ENCODE measurements at places on chromosomes 6 and 20. TPM values are rescaled to one million over a fixed set of nuclear protein-coding genes. Genes with fewer than 3 reads are reported as not detected.

DNA sequence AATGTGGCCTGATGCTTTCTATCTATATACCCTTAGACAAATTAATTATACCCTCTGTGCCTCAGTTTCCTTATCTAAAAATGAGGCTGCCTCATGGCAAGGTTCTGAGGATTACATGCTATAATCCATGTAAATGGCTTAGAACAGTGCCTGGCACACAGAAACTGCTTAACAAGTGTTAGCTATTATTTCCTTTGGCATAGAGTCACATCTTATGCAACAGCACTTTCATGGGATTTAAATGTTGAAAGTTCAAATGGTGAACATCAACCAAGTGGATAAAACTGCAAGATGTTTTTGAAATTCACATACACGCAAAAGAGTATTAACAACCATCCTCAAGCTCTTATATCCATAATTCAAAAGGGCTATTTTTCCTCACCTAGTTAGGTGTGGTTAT is 202.8 kb upstream of the JAG1 start:
- no peak for DNase-seq

- no peak for DNase-seq
These were observed 1.4 kb downstream of the BHLHE23 start for GRCh38 chr20:63005365-63005861.

Gene COL12A1
- 28.6 TPM for total RNA-seq

Gene HRH3
- not detected for total RNA-seq

GRCh38 chr6:139306291-139306981 is 14.6 kb upstream of the TXLNB start:
- DNase-seq = no peak

- DNase-seq = no peak
These were observed 165.0 kb downstream of the MAFB start for GRCh38 chr20:40524071-40524470.

Gene TREML1
- total RNA-seq = not detected

DNA sequence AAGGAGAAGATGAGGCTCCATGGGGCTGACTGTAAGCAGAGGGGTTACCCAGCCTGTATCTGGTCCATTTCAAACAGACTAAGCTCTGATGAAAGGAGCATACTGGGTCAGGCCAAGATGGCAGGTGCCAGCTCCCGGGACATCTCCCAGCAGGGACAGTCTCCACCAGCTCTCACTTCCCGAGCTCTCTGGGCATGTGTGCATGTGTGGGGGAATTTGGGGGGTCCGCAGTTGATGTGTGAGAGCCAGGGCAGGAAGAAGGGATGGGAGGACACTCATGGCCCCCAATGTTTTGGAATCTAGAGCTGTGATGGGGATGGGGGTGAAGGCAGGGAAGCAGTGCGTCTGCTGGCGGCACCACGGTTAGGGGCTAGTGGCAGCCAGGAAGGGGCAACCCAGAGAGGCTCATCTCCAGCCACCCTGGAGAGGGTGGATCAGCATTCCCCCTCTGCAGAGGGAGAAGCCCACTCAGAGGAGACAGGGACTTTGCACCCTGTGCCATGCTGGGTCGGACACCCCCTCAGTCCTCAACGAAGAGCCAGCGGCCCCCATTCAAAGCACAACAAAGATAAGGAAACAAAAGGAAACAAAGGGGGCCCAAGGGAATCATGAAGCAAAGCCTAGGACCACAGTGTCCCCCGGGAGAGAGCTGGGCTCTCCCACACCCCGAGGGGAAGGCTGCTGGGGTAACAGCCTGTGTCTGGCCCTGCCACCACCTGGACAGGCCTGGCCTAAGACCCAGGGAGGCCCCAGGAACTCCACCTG is 52.4 kb downstream of the DSTN start:
- DNase-seq = no peak

- DNase-seq = no peak
These were observed 43.9 kb downstream of the INSM1 start for GRCh38 chr20:20411836-20412235.

Gene LSM2
- 28.8 TPM for total RNA-seq

Gene CFAP61
- 1.9 TPM for total RNA-seq

DNA sequence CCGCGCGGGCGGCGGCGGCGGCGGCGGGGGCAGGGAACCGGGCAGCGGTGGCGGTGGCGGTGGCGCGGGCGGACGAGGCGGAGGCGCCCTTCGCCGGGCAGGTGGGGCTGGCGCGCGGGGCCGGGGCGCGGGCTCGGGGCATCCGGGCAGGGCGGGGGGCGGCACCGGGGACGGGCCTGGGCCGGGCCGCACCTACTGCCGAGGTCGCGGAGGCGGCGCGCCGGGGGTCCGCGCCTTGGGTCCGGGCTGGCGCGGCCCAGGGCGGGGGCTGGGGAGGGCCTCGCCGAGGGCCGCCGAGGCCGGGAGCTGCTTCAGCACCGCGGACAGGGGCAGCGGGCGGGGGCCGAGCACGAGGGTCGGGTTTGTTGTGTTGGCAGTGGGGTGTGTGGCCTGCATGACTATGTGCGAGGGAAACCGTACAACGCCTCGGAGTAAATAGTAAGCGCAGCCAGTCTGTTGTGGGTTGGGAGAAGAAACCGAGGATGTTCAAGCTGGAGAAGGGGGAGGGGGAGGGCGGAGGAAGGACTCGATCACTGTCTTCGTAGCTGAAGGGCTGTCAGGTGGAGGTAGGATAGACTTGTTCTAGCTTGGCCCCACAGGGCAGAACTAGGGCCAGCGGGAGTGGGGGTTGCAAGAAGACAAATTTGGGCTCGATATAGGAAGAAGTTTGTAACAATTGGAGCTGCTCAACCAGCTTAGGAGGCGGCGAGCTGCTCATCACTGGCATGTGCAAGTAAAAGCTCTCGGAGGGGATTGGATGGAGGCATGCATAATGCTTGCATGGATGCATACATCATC is 593 bp downstream of the MMP24 start:
- no peak for DNase-seq

DNA sequence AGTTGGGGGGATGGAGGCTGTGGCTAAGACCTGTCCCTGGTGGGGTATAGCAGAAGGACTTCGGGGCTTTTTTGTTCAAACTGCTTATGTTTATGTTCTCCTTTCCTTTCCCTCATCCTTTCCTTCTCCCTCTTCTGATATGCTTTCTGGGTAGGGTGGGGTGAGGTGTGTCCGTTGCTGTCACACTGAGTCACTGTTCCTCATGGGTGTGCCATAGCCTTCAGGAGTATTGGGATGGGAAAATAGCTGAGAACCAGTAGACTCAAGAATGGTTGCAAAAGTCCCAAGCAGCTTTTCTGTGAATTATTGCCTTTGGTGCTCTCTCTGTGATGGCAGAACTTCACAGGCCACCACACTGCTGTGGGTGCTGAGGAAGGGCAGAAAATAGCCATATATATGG is 39.6 kb downstream of the TPD52L1 start:
- DNase-seq = no peak

Gene TSBP1
- total RNA-seq = not detected

DNA sequence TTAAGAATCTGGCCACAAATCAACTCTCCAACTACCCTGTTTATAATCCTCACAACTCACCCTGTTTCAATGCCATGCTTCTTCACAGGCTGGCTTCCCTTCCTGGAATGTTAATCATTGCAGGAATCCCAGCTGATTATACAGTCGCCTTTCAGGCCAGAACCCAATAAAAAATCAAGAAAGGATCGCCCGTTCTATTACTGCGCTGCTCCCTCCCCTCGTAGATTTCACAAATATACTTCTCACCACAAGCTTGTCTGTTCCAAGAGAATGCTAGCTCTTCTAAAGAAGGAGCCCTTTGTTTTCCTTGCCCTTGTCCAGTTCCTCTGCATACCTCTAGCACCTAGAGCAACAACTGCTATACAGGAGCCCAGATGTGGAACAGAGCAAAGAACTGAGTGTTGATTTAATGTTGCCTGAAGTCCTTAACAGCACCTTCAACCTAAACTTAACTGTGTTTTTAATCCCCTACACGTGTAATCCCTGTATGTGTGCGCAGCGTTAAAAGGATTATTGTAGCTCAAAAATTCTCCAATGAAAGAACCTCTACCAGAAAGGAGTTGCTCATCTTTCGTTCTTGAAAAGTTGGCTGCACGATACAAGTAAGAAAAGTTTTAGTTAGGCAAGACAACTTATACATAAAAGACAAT is 988 bp downstream of the ECHDC1 start:
- no peak for DNase-seq

Gene SAMD5
- 1.1 TPM for total RNA-seq

- peak; percentile 100 for DNase-seq
These were observed 2.8 kb upstream of the PHF20 start for GRCh38 chr20:35768731-35769664.

- DNase-seq = no peak
These were observed 724 bp upstream of the CUL7 start for GRCh38 chr6:43054206-43054943.

DNA sequence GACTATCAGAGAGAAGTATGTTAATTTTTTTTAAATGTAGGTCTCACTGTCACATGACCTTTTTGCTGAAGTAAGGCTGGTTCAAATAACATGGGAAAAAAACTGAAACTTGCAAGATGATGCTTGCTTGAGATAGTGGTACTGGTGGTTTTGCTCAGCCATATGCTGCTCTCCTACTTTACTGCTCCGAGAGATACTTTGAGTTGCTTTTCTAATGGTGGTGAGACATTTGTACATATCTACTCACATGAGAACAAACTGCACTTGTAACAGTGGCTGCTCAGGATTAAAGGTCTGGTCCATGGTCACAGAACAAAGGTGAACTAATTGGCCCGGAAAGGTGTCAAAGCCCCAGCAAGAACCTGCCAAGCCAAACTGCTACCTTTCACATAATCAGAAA is 106.2 kb upstream of the BEND3 start:
- DNase-seq = no peak

- DNase-seq = no peak
These were observed 47.3 kb downstream of the APCDD1L start for GRCh38 chr20:58467572-58468527.

DNA sequence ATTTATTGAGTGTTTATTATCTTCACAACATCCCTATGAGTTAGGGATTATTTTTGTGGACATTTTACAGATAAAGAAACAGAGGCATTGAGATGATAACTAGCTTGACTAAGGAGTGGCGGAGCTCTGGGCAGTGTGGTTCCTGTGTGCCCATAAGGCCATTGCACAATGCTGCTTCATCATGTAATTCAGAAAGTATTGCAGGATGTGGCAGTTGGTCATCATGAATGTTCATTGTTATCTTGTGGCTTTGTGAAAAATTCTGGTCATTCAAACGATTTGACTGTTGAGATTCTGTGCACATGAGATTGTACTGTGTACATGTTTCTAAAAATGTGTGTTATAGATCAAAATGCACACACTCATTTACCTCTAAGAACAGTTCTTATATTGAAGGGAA is 150.8 kb downstream of the ESR1 start:
- no peak for DNase-seq

DNA sequence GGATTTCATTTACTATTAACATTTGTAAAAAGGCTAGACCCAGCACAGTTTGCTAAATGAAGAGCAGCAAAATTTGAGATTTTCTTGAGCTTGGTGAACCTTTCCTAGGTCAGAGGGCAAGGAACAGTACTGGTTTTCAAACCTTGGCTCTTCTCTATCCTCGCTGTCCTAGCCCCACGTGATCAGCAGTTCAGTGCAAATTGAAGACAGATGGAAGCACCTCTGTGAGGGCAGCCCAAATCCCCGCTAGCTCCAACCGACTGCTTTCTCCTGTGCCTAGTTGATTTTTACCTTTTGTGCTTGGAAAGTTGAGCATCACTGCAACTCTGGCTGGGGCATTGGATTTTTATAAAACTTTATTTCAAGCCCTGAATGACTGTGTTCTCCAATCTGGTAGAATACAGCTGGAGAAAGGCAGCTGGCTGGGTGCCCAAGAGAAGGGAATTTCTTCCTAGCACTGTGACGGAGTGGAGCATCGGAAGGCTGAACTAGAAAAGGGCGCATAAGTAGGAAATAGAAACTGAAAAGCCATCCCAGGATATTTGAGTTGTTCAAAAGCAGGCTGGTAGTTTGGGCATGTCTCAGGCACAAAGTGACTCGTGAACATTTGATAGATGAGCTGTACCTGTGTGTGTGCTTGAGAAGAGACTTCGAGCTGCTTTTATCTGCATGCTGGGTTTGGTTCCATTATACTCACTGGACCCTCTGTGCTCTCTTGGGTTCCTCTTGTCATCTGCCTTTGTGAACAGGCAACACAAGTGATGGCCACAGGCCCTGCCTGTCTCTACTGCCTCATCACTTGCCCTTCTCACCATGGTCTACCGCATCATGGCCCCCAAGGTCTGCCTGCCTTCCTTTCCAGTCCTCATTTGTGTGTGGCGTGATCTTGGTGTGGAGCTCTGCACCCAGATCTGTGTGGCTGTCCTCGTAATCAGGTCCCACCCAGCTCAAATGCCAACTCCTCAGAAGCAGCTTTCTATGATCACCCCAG is 2.3 kb downstream of the RNF114 start:
- DNase-seq = peak; percentile 77

Gene NR2E1
- total RNA-seq = not detected

- no peak for DNase-seq
These were observed 70.6 kb downstream of the SGK1 start for GRCh38 chr6:134247231-134247833.

DNA sequence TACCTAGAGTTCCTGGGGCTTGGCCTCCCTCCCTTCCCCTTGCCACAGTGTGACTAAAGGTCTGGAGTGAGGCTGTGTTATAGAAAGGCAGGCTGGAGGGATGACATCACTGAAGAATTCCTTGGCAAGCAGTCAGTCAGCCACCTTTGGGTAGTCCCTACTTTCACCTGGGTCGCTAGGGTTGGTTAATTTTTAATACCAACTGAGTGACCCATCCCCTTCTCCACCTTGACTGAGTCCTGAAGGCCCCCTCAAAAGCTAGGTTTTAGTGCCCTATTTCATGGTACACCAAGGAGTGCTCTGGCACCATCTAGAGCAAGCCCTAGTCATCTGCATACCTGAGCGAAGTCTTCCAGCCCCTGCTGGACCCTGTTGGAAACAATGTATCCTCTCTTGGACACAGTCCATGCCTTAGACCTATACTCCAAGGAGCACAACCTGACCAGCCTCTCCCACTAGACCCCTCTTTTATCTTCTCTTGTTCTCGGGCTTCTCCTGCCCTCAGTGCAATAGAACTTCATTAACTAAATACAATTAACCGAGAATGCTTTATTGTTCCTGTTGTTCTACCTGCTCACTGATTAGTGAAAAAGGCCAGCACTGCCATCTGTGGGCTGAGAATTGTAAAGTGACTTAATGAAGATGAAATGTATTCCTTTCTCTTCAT is 44.6 kb downstream of the RIN2 start:
- no peak for DNase-seq

DNA sequence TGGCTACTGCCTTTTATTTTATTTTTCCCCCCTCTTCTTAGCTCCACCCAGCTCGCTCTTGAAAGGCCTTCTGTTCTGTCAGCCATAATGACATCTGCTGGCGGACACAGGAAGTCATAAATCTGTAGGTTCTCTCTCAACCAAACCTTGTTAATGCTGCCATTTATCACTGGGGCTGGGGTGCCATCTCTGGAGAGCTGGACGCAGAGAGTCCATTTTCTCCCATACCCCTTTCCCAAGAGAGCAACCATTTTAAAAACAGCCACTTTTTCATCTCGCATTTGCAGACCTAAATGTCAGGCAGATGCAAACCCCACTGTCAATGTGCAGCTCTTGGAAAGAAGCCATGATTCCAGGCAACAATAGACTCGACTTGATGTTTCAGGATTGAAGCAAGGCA is 13.0 kb upstream of the TSHZ2 start:
- no peak for DNase-seq

Gene PROKR2
- not detected for total RNA-seq

Gene WFDC2
- not detected for total RNA-seq

Gene GGTLC1
- total RNA-seq = not detected

Measured in right atrium auricular region (tissue), 2 donors.